ENCODE measurements at places on chromosomes 16 and 17.

GRCh38 chr17:39746145-39746461, 8.4 kb downstream of the GRB7 start:
- no peak for DNase-seq

DNA sequence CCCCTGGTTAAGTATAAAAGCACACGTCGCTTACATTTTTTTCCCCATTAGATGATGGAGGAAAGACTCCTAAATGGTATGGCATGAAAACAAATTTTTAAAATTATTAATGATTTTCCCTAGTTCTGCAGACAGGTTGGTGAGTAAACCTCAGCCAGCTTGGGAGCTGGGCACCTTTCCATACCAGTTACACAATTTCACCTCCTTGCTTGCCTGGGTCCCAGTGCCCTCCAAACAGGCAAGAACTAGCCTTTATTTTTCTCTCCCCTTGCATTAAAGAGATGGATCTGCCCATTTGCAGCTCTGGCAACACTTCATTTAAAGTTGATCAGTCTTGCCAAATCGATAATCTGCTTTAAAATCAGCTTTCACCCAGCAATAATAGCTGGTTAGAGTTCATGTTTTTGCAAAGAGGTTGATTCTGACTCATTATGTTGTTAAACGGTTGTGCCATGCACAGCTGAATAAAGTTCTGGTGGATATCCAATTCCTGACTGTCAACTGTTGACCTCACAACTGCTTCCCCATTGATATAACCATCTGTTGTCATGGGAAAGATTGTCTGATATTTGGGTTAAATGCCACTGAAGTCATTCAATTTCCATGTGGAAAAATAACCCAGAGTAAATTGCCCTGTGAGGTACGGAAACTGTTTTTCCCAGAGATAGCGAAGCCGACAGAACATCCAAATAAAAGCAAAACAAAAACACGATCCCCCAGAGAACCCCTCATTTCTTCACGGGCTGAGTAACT, 1.3 kb downstream of the C17orf58 start:
- DNase-seq, result peak; percentile 43

- DNase-seq, result no peak
Measured at GRCh38 chr17:78106211-78106610, 22.3 kb downstream of the TMC6 start.

GRCh38 chr17:31392002-31392855, 754 bp downstream of the RAB11FIP4 start:
- DNase-seq, result no peak

DNA sequence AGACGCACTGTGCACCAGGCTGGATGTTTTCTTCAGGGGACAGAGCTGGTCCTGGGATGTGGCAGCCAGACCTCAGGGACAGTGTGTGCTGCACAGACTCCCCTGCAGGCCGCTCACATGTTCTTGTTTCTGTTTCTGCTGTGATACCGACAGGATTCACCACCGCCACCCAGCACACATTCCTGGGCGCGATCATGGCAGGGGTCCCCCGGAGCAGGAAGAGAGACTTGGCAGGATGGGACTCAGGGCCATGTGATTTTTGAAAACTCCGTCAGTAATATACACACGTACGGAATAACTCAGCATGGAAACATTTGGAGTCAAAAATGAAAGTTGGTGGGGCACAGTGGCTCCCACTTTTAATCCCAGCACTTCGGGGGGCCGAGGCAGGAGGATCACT, 79.0 kb downstream of the HAPSTR1 start:
- no peak for DNase-seq

DNA sequence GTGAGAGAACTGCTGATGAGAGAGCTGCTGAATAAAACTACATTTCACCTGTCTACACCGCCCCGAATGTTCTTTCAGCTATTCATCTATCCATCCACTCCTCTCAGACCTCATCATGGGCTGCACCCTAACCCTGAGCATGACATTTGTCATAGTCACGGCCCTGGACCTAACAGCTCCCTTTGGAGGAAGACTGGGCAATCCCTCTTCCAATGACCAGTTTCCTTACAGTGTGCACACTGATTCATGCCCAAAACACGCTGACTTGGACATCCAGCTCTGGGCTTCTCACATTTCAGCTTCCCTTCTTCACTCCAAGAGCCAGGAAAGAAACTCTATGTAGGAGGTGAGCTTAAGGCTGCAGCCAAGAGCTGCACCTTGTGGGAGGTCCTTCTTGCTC, 41.8 kb upstream of the ARL4D start:
- DNase-seq, result no peak

DNA sequence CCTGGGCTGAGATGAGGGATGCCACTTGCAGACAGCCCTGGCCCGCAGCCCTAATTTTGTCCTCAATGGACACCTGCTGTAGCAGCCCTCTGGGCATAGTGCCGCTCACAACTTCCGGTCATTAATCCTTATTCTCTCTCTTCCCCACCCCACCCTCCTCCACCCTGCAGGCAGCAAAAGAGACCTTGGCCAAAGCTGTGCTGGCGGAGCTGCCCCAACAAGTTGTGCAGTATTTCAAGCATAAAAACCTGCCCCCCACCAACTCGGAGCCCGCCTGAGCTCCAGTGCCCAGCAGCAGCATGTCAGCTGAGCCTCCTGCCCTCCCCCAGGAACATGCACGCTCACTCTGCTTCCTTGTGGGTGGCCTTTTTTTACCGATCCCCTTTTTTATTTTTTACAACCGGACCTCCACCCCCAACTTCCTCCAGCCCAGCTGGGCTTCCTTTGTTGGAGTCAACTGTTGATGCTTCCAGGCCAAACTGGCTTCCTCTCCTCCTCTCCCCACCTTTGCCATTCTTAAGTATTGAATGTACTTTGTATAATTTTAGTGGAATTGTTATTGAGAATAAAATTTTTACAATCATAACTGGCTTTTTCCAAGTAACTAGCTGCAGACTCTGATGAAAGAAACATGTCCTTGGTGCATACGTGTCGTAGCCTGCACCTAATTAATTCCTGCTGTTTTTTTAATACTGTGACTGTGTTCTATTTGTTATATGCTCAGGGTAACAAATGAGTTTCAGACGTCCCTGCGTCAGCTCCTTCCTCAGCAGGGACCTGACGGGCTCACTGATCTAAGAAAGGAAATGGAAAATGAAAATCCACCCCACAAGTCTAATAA, 38.2 kb downstream of the PSME3IP1 start:
- peak; percentile 58 for DNase-seq

DNA sequence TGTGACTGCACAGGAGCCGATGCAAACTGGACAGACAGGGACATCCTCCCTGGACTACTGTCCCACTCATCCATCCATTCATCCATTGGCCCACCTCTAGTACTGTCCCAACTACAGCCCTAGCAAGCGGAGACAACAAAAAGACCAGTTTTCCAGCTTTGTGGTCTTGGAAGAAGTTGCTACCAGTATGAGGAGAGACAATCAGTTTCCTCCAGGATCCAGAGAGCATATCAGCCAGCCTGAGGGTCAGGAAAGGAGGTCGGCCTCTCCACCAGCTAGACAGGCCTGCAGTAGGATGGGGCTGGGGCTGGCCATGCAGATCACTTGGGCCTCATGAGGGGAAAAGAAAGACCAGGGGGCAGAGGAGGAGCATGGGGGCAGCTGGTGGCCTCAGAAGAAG, 16.8 kb downstream of the KRT33A start:
- no peak for DNase-seq

DNA sequence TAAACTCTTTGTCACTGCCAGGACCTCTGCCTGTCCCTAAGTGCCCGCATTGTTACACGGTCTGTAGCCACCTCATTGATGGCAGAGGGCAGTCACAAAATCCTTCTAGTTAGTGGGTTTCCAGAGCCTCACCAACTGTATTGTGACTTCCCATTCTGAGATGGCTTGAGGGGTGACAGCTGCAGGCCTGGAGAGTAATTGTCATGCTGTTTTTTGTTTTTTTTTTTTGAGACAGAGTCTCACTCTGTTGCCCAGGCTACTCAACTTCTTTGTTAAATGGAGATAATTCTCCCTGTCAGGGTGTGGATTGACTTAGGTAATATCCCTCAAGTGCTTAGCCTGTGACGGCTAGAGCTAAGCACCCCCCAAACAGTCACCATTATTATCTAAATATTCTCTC, 77.9 kb downstream of the SDR42E1 start:
- no peak for DNase-seq

DNA sequence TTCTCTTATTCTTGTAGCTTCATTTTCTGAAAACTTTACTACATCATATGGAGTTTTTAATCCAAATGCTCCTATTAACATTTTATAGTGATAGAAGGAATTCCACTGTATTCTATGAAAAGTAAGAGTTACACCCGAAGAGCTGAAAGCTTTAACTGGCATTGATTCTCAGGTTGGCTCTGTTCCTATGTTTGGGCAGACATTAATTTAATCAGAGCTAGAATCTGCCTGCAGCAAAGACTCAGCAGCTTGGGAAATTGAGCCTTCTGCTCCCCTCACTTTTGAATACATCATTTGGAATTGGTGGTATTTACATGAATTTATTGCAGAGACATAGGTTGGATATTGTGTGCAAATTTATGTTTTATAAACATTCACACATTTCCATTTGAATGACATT, 1494.7 kb downstream of the CDH8 start:
- no peak for DNase-seq

DNA sequence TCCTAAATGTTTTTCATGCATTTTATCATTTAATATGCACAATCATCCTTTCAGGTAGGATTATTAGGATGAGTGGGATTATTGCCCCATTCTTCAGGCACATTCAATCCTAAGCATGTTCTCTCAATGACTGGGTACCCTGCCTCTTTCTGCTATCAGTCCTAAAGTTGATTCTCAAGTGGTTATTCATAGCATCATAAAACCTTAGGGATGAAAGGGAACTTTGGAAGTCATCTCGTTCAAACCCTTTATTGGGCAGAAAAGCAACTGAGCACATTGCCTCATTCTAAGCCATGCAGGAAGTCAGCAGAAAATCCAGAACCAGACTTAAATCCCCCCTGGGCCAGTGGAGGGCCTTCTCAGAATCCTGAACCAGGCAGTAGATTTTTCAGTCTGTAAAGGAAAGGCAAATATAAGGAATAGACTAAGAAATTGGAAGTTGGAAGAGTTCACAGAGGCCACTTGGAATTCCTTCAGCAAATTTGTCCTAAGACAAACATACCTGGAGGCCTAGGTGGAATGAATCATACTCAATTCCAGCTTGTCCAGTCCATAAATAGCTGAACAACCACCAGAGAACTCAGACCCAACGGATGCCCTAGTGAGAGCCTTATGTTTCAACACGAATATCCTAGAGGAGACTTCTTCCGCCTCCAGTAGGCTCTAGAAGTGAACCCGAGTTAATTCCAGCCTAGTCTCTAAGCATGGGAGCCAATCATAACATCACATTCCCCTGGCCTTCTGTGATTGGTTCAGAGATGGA, 62.7 kb downstream of the IRX6 start:
- DNase-seq, result no peak

DNA sequence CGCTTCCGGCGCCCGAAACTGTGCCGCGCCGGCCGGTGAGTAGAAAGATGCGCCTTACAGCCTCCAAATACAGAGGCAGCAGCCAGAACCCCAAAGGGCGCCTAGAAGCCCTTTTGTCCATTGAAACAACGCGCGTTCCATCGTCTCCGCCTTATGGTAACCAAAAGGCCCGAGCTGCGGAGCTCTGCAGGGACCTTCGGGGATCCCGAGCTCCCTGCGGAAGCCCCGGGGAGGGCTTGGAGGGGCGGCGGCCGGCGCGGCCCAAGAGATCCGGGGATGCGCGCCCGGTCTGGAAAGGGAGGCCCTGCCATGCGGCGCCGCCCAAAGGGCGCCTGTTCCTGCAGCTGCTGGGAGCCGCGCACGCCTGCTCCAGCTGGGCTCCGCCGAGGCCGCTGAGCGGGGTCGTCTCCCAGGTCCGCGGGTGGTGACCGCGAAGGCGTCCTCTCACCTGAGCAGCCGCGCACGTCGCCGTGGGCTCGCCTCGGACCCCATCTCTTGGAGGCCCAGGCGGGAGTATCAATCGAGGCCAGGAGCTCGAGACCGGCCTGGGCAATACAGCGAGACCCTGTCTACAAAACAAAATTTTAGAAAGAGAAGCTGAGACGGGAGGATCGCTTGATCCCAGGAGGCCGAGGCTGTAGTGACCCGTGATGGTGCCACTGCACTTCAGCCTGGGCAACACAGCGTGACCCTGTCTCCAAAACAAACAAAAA, 742 bp upstream of the FBXO31 start:
- peak; percentile 22 for DNase-seq

- peak; percentile 10 for DNase-seq
Measured at GRCh38 chr17:20074001-20074400, 64.8 kb downstream of the SPECC1 start.

DNA sequence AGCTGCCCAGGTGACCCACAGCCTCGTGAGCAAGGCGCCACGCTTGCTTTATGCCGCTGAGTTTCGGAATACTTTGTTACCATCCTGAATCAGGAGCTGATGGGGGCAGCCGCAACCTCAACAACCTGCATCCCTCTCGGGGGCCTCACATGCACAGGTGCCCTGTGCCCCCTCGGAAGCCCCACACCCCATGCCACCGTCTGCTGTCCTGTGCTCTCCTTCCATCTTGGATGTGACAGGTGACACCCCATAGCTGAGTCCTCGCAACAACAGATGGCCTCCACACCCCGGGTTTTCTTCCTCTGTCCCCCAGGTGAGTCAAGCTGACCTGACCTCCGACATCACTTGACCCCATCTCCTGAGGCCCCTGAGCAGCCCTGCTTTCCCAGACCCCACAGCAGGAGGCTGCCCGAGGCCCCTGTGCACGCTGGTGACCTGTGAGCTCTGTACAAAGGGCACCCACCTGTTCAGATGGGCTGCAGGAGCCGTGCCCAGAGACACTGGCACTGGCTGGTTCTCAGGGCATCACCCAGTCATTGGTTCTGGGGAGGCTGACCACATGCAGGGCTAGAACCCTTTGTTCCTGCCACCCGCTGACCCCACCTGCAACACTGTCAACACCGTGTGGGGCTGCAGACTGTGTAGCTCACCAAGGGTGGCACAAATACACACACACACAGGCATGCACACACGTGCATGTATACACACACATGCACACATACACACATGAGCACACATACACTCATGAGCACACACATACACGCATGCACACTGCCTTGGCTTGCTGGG, 57.7 kb downstream of the RMI2 start:
- no peak for DNase-seq

DNA sequence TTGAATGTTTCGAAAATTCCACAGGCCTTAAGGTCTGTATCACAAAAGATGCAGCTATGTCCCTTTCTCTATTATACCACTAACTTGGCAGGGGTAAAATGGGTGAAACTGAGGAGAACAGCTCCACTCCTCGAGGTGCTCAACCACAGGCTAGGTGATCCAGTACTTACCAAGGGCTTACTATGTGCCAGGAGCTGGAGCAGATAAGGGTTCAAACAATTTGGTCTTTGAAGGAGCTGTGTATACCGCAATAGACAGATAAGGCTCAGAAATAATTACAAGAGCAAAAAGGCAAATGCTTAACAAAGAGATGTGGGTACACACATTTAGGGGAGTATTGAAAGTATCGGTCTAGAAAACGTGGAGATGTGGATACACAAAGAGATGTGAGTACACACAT, 1.5 kb downstream of the XPO6 start:
- DNase-seq, result no peak

- DNase-seq, result no peak
Measured at GRCh38 chr17:58313815-58314705, 14.5 kb downstream of the TSPOAP1 start.

GRCh38 chr16:82240111-82240510, 70.1 kb upstream of the MPHOSPH6 start:
- DNase-seq, result no peak

GRCh38 chr17:33977729-33978514, 277.2 kb upstream of the CCL2 start:
- DNase-seq, result no peak

Data from HL-60 (cell line).